DND-41 (cell line): ENCODE measurements at places on chromosomes 2 and 18.

- DNase-seq, result no peak
Observed at GRCh38 chr2:70966681-70967080, 11.7 kb upstream of the ANKRD53 start.

- no peak for DNase-seq
Observed at GRCh38 chr2:47653902-47654789, 128.8 kb upstream of the MSH6 start.

DNA sequence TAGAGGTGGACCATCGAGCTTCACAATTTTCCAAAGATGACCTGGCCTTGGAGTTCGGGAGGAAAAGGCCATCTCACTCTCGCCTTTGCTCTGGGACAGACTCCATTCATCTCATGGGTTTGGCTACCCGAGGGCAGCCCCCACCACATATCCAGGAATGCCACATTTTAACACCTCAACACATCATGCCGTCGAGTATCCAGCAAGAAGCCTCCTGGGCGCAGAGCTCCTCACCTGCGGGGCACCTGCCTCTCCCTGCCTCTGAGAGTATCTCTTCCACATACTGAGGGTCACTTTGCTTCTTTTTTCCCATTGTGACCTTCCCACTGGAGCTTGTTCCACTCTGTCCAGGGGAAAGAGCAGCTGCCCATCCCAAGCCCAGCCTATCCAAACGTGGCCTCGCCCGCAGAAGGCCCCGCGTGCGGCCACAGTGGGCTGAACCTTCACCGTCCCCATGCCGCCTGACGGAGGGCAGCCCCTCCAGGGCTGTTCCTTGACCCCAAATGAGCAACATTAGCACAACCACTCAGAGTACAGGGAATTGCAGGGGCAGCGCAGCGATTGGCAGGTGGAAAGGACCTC lies 5.5 kb upstream of the LIMS2 start:
- DNase-seq, result no peak

DNA sequence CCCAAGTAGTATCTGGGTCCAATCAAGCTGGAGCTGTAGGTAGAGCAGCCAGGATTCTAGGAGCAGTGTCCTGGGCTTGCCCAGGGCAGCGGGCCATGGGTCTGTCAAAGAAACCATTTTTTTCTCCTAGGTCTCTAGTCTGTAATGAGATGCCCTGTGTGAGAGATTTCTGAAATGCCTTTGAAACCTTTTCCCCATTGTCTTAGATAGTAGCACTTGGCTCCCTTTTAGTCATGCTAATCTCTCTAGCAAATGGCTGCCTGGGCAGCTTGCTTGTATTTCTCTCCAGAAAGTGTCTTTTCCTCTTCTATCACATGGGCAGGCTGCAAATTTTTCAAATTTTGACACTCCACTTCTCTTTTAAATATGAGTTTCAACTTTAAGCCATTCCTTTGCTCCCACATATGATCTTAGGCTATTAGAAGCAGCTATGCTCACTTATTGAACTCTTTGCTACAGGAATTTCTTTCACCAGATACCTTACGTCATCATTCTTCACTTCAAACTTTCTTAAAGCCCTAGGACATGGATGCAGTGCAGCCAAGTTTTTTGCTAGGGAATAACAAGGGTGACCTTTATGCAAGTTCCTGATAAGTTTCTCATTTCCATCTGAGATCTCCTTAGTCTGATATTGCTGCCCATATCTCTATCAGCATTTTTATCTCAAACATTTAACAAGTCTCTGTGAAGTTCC lies 890.2 kb upstream of the VRK2 start:
- no peak for DNase-seq

- no peak for DNase-seq
Observed at GRCh38 chr2:9638532-9638931, 7.7 kb upstream of the YWHAQ start.
